ENCODE measurements at places on chromosomes 4 and X.

DNA sequence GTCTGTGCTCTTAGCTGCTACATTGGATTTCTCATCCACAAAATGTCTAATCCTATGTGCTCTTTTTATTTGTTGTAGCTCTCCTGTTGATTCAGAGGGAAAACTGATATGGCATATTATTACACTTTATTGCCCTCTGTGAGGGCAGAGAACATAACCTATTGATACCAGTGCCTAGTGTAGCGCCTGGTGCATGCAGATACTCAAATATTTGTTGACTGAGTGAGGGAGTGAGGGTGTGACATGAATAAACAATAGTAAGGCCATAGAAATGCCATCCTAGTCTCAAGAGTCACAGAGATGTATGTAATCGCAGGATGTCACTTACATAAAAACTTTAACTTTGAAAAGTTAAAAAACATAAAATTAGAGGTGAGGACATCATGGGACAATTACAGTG is 159.1 kb downstream of the SHROOM3 start:
- DNase-seq: no peak

DNA sequence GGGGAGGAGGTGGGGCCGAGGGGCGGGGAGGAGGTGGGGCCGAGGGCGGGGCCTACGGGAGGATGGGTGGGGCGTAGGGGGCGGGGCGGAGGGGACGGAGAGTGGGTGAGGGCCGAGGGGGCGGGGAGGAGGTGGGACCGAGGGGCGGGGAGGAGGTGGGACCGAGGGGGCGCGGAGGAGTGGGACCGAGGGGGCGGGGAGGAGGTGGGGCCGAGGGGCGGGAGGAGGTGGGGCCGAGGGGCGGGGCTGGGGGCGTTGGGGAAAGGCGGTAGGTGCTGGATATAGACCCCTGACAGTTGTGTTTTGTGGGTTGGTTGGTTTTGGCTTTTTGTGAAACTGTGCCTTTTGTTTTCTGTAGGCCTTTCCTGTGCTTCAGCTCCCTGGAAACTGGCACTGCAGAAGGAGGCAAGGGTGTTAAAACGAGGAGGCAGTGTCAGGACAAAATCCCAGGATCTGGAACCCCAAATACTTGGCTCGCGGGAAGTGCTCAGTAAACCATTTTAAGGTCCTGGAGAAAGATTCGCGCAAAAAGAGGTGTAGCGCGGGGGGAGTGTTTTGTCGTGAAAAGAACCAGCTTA is 580 bp upstream of the MMGT1 start:
- DNase-seq: peak; percentile 30

- DNase-seq: no peak
These were observed 76.8 kb downstream of the TEX13B start for GRCh38 chrX:107905366-107905765.

DNA sequence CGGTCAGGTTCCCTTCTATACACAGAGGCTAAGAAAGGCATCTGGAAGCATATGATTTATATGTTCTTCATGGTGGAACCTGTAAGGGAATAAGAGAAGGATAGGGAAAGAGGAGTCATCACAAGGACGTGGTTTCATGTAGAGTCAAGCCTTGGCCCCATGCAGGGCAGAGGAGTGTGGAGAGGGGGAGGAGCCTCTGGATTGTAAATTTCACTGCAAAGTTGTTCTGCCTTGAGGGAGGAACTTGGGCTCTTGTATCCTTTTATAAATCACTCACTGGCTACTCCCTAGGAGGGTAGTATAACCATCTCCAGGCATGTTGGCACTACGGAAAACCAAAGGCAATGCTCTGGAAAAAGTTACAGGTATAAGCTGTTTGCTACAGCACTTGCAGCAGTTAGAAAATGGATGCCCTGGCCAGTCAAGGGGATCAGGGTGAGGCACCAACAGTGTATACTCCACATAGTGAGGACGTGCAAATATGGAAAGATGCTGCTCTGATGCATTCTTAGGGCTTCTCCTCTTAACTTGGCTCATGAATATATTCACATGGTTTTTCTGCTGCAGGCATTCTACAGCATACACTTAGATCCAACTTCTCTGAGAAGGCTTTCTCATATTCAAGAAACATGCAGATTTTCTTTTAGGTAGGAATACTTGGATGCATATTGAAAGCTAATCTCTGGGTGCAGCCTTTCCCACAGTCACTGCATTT is 60.3 kb upstream of the ZNF81 start:
- no peak for DNase-seq

DNA sequence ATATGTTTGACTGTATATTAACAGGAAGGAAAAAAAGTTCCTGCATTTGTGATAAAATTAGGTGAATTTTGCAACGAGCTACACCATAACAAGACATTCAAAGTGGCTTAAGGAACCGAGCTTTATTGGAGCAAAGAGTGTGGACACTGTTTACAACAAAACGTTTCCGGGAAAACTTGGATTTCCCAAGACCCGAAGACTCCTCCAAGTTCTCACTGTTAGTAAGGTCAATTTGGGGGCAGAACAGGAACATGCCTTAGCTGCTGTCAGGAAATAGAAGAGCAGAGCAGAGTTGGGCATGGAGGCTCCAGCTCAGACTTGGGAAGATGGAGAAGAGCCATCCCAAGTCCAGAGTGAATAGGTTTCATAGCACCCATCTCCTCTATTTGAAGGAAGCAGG is 16.5 kb downstream of the ADH6 start:
- DNase-seq: peak; percentile 58

DNA sequence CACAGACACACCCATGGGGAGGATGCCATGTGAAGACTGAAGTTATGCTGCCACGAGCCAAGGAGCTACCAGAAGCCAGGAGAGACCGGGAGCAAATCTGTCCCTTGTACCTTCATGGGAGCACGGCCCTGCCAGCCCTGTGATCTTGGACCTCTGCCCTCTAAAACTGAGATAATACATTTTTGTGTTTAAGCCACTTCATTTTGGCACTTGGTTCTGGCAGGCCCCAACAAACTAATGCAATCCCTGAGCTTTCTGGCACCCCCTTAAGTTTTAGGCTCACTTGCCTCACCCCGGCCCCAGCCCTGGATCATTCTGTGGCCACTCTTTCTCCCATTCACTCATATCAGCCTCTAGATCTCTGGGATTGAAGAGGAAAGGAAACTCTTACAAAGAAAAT is 35.4 kb downstream of the SEL1L3 start:
- DNase-seq: no peak

- DNase-seq: no peak
These were observed 76.3 kb upstream of the ADRA2C start for GRCh38 chr4:3689576-3690550.

DNA sequence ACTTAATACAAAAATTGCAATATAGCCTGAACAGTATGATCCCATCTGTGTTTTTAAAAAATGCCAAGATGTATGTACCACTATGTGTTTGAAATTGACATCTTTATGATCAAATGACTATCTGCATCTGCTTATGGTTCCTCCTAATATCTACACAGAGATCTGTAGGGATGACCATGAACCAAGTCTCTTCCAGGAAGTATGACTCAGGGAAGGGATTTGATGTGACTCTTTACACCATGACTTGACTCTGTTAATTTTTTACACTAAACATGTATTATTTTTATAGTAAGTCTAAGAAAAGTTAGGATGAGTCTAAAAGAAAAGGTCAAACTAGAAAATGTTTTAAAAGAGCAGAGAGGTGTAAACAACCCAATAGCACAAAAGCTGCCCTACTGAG is 164.0 kb downstream of the SH3KBP1 start:
- no peak for DNase-seq

- no peak for DNase-seq
These were observed 152.4 kb downstream of the BANK1 start for GRCh38 chr4:101942891-101943290.

GRCh38 chr4:119025420-119025819 is 110.2 kb upstream of the MYOZ2 start:
- DNase-seq: no peak

- DNase-seq: peak; percentile 9
These were observed 131.7 kb downstream of the REPS2 start for GRCh38 chrX:17078031-17078720.

DNA sequence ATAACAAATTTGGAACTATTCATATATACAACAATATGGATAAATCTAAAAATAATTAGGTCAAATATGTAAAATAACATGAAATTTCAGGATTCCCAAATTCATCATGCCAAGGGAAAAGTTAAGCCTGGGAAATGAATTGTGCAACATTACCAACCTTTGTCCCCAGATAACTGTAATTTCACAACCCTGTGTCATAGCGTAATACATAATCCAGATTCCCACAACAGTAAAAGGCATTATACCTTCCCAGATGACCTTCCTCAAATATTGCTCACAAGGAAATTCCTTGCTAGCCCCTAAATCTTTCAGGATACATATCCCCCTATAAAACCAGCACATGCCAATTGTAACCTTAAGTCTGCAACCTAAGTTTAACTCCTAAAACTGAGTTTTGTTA is 32.9 kb upstream of the RAB40A start:
- no peak for DNase-seq

DNA sequence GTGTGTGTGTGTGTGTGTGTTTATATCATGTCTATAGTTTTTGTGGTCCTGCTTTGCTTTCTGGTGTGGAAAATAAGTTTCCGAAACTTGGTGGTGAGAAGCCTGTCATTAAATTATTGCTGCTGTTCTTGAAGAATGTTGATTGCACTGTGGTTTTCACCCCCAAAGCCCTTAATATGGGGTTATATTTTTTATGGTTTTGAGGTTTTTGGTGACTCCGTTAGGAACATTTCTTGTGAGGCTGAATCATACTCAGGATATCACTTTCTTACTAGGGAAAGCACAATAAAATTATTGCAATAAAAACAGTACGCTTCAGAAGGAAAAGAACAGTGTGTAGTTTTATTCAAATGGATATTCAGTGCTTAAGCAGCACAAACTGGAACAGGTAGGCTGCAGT is 539.1 kb upstream of the MAGEB18 start:
- peak; percentile 41 for DNase-seq

DNA sequence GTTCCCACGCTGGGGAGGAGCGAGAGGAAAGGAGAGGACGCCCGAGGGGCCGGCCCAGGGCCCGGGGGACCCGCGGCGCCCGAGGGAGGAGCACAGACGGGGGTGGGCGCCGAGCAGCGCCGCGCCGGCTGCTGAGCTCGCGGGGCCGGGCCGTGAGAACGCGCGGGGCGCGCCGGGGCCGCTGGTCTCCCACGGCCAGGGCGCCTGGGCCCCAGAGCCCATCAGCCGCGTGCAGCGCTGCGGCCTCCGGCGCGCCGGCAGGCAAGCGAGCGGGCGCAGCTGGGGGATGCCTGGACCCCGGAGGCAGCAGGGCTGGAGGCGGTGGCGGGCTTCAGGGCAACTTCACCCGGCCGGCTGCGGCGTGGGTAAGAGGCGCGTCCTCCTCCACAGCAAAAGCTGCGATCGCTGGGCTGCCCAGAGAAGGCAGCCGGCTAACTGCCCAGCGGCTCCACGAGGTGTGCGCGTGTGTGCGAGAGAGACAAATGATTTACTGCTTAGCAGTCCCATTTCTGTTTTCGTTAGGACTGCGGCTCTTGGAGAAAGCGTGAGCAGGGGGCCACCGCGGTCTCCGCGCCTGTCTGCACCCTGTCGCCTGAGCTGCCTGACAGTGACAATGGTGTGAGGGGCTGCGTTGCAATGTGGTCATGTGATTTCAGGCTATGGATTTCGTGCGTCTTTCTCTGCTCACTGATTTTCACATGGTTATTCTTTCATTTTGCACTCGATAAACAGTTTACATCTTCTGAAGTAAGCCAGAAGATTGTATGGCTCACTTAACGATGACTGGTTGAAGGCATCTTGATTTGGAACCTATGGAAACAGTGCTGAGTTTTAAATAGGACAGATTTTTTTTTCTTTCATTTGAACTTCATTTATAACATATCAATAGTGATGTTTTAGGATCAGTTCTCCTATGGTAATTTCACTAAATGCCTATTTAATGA is 1.2 kb downstream of the GUCY1A1 start:
- DNase-seq: no peak

- DNase-seq: no peak
These were observed 11.4 kb upstream of the NKRF start for GRCh38 chrX:119617517-119618164.

- DNase-seq: no peak
These were observed 114.6 kb downstream of the ARHGAP6 start for GRCh38 chrX:11551151-11551550.

GRCh38 chr4:98945297-98945850 is 16.4 kb upstream of the EIF4E start:
- DNase-seq: no peak

- no peak for DNase-seq
These were observed 58.5 kb upstream of the AP1S2 start for GRCh38 chrX:15913146-15913545.

DNA sequence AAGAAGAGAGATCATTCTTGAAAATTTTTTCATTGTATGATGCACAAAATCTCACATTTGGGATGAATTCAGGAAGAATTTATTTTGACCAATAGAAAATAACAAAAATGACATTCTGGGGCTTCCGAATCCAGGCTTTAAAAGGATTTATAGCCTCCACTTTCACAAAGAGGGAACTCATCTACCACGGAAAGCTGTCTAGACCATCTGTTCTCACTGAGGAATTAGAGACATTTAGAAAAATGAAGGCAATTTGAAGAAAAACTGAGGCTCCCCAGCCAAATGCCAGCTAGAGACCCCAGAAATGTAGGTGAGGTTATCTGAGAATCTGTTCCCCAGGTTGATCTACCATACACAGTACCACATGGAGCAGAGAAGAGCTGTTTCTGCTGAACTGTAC is 464.3 kb downstream of the TMA16 start:
- DNase-seq: no peak

GRCh38 chr4:136862653-136863052 is 669.6 kb downstream of the PCDH18 start:
- DNase-seq: no peak

DNA sequence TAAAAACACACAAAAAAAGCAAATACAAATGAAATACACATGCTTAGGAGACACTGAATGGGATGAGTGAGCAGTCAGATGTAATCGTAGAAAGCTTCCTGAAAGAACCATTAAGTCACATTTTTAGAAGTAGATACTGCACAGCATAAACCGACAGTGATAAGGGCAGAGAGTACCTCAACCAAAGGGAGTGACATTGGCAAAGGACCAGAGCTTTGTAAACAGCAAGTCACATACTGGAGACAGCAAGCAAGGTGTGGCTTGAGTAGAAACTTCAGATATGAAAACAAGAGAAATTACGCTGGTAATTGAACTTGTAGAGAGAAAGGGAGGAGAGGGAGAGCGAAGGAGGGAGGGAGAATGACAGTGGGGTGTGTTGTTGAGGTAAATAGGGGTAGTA is 92.0 kb downstream of the CHRDL1 start:
- DNase-seq: no peak

- no peak for DNase-seq
These were observed 413.4 kb downstream of the UBE2NL start for GRCh38 chrX:144297221-144297620.

GRCh38 chrX:336227-336626 is 17.6 kb upstream of the GTPBP6 start:
- DNase-seq: no peak

- DNase-seq: no peak
These were observed 439.5 kb downstream of the GRXCR1 start for GRCh38 chr4:43332052-43332425.

DNA sequence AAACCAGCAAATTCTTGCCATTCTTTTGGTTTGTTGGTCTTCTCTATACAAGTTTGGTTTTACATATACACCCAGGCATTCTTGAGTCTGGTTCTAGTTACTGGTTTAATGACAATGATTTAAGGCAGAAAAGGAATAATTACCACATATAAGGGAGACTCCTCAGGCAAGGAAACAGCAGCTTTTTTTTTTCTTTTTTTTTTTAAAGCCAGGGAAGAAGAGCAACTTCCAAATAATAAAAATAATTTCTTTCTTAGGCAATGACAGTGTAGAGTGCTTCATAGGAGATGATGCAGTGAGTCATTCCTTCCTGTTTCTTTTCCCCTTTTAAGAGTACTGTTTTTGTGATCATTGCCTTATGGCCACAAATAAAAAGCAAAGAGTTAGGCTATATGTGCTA is 289.7 kb downstream of the DKK2 start:
- peak; percentile 18 for DNase-seq

Data from stromal cell of bone marrow (primary cell).